Right ventricle myocardium inferior (tissue), 1 donor: ENCODE measurements at places on chromosomes 2 and 18. TPM values are rescaled to one million over a fixed set of nuclear protein-coding genes. Genes with fewer than 3 reads are reported as not detected.

- DNase-seq: no peak
Observed at GRCh38 chr2:200212862-200213425, 93.5 kb upstream of the SPATS2L start.

GRCh38 chr2:127515383-127515915, 10.8 kb downstream of the IWS1 start:
- DNase-seq: no peak

- no peak for DNase-seq
Observed at GRCh38 chr2:52929412-52929811, 838.2 kb upstream of the CHAC2 start.

DNA sequence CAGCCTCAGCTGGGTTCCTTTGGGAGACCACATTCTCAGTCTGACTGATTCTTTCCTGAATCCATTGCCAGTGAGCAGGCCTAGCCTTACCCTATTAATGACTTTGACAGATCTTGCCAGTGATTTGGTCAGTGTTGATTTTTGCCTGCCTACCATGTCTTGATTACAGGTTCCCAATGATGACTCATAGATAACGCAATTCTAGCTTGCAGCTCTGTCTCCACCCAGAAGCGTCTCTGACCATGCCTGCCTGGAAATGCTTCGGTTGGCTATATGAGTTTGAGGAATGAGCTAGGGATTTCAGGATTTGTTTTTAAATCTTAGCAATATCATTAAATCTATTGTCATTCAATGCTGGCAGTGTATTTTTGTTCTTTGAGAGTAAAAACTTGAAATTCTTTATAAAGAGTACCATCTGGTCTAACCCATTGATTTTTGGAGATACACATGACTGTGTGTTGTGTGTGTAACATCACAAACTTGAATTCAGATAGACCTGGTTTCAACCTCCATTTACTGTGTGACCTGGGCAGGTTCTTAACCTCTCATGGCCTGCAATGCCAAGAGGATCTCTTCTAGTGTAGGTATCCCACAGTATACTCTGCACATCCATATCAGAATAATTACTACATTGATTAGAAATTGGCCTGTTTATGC, 57.0 kb downstream of the CCDC150 start:
- no peak for DNase-seq

GRCh38 chr2:44715671-44716081, 225.8 kb upstream of the SIX3 start:
- DNase-seq: no peak

GRCh38 chr2:240648650-240649275, 23.5 kb downstream of the GPR35 start:
- DNase-seq: no peak

PRKAG3 gene
- not detected for total RNA-seq
